NCI-H774 (cell line): ENCODE measurements at places on chromosomes 1 and 21.

DNA sequence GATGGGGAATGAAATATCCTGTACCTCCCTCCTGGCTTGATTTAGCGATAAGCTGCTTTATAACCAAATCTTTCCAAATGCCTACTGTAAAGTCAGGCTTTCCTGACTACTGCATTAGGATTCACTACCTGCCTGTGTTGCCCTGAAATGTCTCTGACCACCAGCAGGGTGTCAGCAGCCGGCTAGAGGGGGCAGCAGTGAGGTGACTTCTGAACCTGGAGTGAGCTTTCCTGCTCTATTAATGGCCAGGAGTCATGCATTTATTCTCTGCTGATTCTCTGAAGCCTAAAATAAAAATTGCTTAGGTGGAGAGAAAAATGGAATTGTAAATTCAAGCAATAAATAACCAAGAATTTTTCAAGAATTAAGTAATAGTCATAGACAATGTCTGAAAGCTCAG, 2.5 kb downstream of the BACE2 start:
- no peak for DNase-seq

GRCh38 chr1:169392406-169392805, 24.4 kb downstream of the BLZF1 start:
- DNase-seq = no peak

GRCh38 chr1:112409414-112409813, 13.4 kb downstream of the CTTNBP2NL start:
- no peak for DNase-seq

GRCh38 chr1:193457676-193458075, 271.3 kb upstream of the B3GALT2 start:
- DNase-seq = peak; percentile 17

DNA sequence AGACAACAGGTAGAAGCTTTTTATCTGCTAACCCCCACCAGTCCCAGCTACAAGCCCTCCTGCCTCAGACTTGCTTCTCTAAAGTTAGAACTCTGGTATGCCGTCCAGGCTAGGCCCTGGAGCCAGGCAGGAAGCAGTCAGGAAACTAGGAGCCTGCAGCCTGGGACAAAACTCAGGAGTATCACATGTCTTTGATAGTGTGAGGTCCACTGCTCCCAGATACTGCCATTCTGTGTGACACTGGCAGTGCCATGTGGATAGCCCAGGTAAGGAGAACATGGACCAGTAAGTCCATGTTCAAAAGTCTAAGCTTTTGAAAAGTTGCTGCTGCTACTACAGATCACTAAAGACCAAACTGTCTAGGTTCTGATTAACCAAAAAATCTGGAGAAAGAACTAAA, 45.4 kb downstream of the NPHS2 start:
- DNase-seq = no peak

- no peak for DNase-seq
These were observed 1.7 kb downstream of the COP1 start for GRCh38 chr1:176205332-176205914.

DNA sequence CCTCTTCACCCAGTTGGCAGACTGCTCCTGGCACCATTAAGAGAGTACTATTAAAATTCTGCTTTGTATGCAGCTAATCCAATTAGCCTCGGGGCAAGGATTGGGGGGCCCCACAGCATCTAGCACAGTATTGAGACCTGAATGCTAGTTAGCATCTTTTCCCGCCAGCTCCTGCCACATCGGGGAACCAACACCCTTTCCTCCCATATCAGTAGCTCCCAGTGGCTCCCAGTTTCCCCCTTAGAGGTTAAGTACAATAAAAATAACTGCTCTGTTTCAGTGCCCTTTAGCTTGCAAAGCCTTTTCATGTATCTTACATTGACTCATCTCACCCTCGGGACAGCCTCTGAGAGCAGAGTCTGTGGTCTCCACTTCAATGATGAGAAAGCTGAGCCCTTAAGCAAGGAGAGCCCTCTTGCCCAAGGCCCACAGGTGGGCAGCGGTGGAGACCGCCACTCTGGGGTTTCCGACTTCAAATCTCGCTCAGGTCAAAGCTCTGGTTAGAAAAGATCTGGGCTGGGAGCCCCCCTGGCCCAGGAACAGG, 4.2 kb upstream of the PMVK start:
- DNase-seq = no peak

- no peak for DNase-seq
These were observed 13.5 kb downstream of the TRABD2B start for GRCh38 chr1:47983691-47984090.

GRCh38 chr21:25031750-25032149, 575.5 kb downstream of the MRPL39 start:
- DNase-seq = no peak

DNA sequence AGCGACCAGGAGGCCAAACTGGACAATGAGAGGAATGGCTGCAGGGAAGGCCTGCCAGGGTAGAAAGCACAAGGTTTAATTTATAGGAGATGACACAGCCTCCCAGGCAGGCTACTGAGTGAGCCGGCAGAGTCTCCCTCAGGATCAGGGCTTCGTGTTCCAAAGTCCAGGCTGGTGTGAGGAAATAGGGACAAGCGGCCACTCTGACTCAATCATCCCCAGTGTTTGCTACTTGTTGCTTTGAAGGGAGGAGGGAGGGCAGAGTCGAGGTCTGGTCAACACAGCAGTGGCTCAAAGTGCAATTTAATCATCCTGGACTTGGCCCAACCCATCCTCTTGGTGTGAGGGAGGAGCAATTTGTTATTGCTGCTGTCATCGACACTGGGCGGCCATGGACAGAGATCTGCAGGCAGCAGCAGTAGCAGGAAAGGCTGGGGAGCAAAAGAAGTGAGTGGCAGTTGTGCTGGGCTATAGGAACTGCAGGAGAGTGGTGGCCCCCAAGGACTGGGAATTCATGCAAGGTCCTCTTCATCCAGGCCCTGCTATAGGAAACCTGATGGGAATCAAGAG, 27.5 kb downstream of the TBX15 start:
- DNase-seq = no peak

GRCh38 chr21:29789393-29789792, 150.4 kb downstream of the GRIK1 start:
- no peak for DNase-seq

DNA sequence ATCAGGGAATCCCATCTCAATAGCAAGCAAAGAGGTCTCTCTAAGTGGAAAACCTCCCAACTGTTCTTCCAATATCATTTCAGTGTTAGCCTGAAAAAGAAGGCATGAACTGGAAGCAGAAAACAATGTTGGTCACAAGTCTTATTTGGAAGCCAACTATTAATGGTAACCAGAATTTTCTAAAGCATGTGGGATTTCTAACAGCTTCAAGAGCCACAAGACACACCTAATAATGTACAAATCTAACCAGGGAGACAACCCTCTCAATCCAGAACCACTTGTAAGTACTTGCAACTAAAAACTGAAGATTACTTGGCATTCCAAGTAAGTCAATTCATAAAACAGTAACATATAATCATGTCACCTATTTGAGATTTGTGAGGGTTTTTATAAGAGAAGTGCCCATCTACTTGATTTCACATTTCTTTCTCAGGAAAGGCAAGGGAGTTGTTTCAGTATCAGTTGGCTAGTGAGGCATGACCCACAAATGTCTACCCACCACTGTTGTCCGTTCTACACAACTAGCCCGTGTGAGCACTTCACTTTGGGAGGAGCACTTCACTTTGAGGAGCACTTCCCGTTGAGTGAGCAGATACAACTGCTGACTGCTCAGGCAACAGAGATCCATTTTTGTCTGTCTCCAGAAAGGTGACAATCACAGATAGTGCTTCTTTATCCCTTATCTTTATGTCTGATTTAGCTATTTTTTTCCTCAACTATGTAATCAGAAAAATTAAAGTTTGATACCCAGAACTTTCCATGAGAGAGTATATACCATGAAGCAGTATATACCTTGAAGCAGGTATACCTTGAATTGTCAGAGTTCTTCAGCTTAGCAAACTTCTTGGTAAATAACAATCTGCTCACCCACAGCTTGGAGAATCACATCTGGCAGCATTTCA, 11.1 kb downstream of the STX6 start:
- DNase-seq = no peak

- no peak for DNase-seq
These were observed 715.0 kb upstream of the ADAMTS5 start for GRCh38 chr21:27681841-27682240.

DNA sequence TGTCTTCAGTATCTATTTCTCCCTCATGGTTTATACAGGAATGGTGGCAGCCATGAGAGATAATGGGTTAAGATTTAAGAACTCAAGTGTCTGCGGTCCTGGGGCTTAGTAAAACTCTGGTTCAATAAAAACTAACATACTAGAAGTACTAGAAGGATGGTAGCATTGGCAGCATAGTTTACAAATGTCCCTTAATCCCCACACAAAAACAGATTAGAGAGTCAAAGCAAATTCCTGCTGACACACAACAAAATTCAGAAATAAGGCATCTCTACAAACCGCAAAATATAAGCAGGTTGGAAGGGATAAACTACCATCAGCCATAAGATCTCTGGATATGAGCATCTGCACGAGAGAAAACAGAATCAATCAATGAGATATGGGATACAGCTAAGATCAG, 234.4 kb downstream of the RERE start:
- DNase-seq = no peak

- no peak for DNase-seq
These were observed 31.2 kb downstream of the UBR4 start for GRCh38 chr1:19178734-19179398.

DNA sequence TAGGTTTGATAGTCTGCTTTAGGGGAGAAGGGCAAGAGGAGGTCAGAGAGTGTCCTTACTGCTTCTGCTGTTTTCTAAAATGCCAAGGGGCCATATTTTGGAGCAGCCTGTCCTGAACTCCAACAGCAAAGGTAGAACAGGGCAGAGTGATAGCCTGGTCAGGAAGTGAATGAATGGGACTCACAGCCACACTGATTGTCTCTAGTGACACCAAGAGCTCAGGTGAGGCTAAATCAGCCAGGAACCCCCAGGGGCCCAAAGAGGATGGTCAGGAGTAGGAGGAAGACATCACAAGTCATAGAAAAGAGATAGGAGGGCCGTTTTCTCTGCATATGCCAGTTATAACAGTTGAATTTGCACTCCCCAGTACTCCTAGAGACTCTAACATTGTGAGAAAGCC, 97.4 kb upstream of the DUSP10 start:
- DNase-seq = no peak

DNA sequence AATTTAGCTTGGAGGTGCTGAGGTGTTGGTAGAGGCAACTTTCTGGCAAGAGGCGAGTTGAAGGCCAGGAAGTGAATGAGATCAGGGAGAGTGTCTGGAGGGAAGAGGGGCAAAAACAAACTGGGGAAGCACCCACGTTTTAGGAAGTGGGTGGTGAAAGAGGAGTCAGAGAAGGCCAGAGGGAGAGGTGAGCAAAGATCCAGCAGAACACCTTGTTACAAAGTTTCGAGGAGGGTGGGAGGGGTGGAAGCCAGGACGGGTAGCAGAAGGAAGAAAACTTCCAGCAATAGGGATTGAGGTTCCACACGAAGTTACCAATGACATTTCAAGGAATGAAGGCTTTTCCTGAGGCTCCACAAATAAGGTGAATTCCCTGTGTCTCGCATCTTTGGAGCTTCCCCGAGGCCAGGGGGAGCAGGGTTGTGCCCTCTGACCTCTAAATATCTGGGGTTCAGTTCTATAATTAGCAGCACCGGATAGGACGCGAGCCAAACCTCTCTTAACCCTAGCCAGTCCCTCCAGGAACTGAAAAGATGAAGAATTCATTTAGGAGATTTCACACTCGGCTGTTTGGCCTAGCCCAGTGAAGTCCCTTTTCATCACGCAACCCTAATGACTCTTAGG, 578 bp upstream of the SESN2 start:
- DNase-seq = no peak

DNA sequence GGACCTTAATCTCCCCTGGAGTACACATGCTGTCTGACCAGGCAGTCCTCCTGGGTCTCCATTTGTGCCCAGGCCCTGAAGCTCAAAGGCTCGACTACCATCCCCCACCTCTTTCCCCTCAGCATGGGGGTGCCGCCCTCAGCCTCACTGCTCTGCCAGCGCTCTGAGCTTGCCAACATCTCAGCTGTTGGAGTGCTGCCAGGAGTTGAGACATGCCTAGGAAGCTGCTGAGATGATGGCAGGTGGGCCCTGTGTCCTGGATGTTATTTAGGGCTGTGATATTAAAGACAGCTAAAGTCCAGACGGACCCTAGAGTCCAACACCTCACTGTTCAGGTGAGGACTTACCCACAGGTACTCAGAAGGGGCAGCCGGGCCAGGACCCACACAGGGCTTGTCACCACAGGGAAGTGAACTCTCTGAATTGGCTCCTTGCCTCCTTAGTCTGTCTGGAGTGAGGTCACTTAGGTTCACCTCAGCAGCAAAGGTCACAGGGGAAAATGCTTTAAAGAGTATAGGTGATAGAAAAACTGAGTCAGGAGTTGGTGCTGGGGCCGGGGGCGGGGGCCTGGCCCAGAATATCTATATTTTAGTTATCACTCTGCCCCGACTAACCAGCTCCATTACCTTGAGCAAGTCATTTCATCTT, 19.7 kb upstream of the KCNC4 start:
- peak; percentile 63 for DNase-seq

GRCh38 chr1:151540982-151541377, 871 bp downstream of the TUFT1 start:
- no peak for DNase-seq

- DNase-seq = no peak
These were observed 48.3 kb upstream of the FCRL4 start for GRCh38 chr1:157646144-157646543.

DNA sequence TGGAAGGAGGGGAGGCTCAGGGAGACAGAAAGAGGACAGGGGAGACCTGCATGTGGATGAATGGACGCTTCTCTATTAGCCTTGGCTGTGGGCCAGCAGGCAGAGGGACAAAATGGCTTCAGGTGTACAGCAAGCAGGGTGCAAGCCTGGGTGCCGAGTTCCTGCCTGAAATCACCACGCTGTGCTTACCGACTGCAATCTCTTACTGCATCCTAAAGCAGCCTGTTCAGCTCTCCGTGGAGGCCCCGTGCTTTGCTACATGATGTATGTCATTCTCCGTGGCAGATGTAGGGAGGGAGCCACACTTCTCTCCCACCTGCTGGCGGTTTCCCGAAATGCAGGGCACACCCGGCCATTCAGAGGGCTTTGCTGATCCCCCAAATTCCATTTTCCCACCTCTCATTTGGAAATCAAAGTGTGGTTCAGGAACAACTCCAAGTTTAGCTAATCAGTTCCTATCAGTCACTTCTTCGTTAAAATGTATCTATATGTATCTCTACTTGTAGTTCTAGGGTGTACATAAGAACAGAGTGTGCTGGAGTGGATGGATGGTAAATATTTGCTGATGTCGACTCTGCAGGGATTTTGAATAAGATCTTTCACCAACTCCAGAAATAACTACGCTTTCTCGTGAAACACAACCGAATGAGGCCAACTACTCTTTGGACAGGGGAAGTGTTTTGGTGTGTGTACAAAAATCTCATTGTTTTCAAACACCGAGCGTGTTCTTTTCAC, 122.3 kb upstream of the BACE2 start:
- DNase-seq = peak; percentile 60

- DNase-seq = no peak
These were observed 21.0 kb upstream of the PARP1 start for GRCh38 chr1:226428791-226429461.
